ENCODE measurements at places on chromosomes 6 and 20. TPM values are rescaled to one million over a fixed set of nuclear protein-coding genes. Genes with fewer than 3 reads are reported as not detected.

GRCh38 chr6:156886409-156886808, 109.2 kb downstream of the ARID1B start:
- no peaks in the 10 kb centered on the region for H3K36me3 ChIP-seq
- no peak for DNase-seq

DNA sequence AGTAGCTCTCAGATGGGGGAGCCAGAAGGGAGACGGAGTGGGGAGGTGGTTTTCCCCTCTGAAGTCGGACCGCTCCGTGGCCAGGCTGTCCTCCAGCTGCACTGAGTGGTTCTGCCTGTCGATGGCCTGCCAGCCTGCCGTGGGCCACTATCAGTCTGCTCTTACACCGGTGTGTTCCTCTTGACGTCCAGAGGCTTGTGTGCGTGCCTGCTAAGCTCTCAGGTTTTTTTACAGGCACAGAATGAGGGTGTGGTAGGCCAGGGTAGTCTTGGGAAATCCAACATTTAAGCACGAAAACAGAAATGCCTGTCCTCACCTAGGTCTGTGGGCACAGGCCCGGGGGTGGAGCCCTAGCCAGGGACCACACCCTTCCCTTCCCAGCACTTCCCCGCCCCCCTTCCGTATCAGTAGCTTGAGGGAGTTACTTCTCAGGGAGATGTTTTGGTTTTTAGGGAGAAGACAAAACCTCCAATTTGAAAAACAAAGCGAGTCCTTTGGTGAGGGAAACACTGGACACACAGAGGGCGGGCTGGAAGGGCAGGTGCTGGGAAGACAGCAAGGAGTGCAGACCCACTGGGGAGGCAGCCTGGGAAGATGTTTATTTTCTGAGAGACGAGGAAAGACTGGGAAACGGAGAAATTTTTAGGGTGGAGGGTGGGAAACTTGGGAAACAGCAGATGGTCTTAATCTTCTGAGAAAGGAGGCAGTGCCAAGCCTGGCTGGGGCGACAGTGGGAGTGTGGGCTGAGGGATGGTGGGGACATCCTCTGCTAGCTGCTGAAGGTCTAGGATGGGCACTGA, 106.5 kb downstream of the LY86 start:
- no peak for DNase-seq
- peaks cover 54% of the 10 kb centered on the region for H3K4me1 ChIP-seq
- no peaks in the 10 kb centered on the region for H3K27me3 ChIP-seq
- H3K27ac ChIP-seq, result peak overlapping the region; percentile 62
- H3K36me3 ChIP-seq, result no peaks in the 10 kb centered on the region

DNA sequence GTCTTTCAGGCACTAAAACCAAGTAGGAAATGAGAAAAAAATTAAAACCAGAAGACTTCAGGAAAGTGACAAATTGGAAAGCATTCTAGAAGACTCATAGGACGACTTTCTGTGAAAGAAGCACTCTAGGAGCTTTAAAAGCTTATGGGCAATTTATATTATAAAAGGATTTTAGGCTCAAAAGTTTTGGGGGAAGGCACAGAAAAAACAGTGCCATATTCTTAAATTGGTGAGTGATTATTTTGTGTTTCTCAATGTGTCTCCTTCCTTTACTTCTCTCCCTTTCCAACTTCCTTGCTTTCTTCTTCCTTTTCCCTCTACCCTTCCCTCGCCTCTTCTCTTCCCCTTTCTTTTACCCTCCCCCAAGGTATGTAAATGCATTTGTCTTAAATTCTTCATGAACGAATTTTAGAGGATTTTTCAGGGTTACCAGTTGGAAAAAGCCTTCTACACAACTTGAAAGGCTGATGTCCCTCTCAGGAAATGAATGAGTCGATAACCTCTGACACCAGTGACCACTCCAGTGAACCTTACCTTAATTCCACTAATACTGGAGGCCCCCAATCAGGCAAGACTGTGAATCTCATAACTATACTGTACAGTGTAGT, 2.6 kb upstream of the LIN28B start:
- H3K4me3 ChIP-seq, result no peak overlapping the region
- H3K27ac ChIP-seq, result no peak overlapping the region
- H3K27me3 ChIP-seq, result peaks cover 99% of the 10 kb centered on the region
- no peaks in the 10 kb centered on the region for H3K4me1 ChIP-seq

GRCh38 chr20:39421571-39422105, 459.5 kb downstream of the DHX35 start:
- no peaks in the 10 kb centered on the region for H3K4me1 ChIP-seq
- no peaks in the 10 kb centered on the region for H3K27me3 ChIP-seq
- H3K4me3 ChIP-seq, result no peak overlapping the region
- no peak for DNase-seq
- no peaks in the 10 kb centered on the region for H3K36me3 ChIP-seq

- no peak overlapping the region for H3K4me3 ChIP-seq
- H3K27ac ChIP-seq, result no peak overlapping the region
- H3K4me1 ChIP-seq, result no peaks in the 10 kb centered on the region
- no peak for DNase-seq
Measured at GRCh38 chr6:98824902-98825599, 9.3 kb upstream of the POU3F2 start.

Gene LHFPL5
- total RNA-seq, result not detected

Gene BPIFB1
- total RNA-seq, result 121 TPM

Gene ENPP5
- 17.1 TPM for total RNA-seq

Gene TBCC
- 16.8 TPM for total RNA-seq
